ENCODE measurements at places on chromosomes 6 and 20.

- no peak for DNase-seq
Observed at GRCh38 chr6:105357165-105357564, 45.7 kb downstream of the PREP start.

DNA sequence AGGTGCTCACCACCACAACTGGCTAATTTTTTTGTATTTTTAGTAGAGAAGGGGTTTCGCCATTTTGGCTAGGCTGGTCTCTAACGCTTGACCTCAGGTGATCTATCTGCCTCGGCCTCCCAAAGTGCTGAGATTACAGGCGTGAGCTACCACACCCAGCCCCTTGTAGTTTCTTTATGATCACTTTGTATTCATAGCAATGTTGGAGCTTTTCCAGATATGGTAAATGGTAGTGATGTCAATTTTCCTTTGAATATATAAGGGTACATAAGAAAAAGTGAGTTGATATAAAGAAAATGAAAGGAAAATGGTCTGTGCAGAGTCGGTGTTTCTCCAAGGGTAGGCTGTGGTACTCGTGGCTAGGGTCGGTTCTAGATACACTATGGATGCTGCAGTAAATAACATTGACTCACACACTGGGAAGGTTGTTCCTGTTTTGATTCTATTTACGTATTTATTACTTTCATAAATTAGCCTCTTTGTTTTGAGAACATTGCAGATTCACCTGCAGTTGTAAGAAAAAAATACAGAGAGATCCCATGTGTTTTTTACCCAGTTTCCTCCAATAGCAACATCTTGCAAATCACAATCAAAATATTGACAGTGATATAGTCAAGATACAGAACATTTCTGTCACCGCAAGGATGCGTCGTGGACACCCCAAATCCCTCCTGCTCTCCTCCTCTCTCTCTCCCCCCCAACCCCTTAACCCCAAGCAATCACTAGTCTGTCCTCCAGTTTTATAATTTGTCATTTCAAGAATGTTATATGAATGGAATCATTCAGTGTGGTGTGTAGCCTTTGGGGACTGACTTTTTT, 2.5 kb downstream of the ZNF831 start:
- DNase-seq: no peak

DNA sequence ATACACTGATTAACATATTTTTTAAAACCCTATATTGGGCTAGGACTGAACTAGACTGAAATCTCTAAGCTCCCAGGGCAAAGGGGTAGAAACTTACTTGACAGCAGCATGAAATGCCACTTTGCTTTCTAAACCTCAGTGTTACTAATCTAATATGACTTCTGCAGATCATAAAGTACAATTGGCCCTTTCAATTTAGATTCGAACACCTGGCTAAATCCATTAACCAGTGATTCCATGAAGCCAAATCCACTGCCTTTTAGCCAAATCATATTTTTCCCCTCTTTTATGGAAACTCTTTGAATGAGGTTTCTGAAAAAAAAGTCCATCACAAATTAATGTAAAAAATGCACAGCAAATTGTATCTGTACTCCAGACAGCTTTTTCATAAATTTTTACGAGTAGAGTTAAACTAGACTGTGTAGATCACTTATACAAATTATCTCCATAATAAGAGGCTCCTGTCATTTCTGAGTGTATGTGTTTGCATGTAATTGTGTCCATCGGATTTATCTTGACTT, 25.7 kb downstream of the EPHA7 start:
- no peak for DNase-seq

DNA sequence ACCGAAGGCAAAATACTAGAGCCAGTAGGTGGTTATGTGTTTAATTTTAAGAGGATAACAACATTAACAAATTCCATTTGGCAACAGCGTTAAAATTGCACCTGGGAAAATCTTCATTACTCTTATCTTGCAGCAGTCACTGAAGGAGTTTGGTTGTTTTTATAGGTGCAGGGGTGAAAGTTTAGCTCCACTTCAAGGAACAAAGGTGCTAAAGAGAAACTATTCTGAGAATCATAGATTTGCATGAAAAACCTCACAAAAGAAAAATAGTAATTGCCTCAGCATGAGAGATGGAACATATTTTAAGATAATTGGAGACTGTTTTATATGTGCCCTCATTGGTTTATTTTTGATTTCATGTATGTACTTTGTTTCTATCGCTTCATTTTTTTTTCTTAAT, 444.4 kb downstream of the UTRN start:
- no peak for DNase-seq

DNA sequence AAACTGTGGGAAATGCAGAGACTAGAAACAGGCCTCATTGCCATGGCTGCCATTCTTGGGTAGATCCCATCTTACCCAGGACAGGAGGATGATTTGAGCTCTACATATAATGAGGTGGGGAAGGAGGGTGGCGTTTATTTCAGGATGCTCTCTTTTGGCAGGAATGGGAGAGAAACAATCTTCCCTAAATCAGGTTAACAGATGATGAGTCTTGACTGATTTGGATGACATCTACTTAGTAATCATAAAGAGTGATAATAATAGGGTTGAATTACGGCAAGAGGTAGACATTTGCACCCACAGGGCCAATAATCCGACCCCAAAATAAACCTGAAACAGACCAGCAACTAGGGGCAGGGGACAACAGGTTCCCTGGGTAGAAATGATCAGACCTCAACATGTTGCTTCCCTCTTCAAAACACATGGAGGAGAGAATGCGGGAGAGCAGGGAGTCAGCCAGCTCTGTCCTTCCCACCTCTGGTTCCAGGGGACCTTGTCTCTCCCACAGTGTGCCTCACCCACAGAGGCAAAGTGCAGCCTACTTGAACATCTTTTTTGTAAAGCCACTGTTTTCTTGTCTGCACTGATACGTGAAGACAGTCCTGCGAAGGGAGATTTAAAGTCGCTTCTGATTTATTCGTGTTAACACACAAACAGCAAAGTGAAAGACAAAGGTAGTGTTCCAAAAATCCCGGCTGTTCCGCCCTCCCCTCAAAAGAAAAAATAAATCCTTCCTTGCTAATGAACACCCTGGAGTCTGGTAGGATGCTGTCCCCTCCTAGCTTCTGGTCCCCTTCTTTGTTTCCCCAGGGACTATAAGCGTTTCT, 3.9 kb downstream of the FOXQ1 start:
- DNase-seq: no peak

DNA sequence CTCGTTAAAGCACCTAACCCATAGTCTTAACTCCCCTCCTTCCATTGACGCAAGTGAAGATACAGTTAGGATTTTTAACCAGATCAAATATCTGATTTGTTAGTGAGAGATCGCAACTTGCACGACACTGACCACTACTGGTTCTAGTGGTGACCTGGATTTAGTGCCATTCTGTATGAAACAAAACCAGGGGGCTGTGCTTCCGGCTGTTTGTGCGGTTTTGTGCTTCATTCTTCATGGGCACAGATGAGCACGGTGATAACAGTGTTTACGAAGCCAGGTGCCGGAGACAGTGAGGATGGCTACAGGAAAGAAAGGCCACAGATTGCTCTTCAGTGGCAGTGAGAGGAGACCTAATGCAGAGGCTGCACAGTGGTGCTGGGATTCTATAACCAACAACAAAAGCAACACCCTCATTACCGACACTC, 75.5 kb downstream of the NOL4L start:
- no peak for DNase-seq

DNA sequence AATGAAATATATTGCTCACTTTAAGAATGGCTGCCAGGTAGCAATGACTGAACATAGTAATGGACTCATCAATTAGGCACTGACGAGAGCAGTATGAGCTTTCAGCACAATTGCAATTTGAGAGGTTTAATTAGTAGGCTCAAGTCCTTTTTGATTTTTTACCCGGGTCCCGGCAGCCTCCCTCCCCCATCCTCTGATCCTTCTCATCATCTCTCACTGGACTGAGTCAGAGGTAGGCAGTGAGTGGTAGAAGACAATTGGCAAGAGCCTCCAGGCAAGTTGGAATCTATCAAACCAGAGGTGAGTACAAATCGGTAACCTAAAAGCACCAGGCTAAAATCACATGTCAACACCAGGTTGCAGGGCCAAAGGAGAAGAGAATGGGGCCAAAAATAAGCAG, 107.9 kb downstream of the DCDC2 start:
- DNase-seq: no peak

DNA sequence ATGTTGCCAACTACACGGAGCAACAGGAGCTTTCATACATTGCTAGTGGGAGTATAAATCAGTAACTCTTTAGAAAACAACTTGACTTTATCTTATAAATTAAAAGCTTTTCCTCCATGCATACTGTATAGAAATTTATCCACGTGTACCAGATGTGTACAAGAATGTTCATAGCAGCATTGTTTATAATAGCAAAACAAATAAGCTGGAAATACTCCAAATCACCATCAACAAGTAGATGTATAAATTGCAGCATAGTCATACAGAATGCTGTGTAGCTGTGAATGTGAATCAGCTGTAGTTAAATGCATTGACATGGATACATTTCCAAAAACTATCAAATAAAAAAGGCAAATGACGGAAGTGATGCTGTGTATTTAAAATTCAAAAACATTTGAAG, 6.0 kb downstream of the PSMF1 start:
- no peak for DNase-seq
